ENCODE measurements at places on chromosomes 12 and 14.

- DNase-seq: no peak
Measured at GRCh38 chr14:58796242-58797009, 158.7 kb downstream of the DACT1 start.

DNA sequence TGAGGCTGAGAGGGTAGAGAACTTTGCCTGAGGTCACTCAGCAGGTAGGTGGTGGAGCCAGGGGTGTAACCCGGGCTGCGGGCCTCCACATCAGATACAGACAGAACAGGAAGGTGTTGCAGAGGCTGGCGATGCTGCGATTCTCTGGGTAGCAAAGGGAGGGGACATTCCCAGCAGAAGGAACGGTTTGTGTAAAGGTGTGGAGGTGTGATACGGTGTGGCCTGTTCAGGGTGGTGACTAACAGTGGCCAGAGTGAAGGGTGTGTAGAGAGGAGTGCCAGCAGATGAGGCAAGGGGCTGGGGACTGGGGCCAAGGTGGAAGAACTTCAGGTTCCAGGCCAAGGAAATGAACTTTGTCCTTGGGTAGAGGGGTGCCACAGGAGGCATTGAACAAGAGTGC is 18.2 kb upstream of the FAIM2 start:
- DNase-seq: no peak

DNA sequence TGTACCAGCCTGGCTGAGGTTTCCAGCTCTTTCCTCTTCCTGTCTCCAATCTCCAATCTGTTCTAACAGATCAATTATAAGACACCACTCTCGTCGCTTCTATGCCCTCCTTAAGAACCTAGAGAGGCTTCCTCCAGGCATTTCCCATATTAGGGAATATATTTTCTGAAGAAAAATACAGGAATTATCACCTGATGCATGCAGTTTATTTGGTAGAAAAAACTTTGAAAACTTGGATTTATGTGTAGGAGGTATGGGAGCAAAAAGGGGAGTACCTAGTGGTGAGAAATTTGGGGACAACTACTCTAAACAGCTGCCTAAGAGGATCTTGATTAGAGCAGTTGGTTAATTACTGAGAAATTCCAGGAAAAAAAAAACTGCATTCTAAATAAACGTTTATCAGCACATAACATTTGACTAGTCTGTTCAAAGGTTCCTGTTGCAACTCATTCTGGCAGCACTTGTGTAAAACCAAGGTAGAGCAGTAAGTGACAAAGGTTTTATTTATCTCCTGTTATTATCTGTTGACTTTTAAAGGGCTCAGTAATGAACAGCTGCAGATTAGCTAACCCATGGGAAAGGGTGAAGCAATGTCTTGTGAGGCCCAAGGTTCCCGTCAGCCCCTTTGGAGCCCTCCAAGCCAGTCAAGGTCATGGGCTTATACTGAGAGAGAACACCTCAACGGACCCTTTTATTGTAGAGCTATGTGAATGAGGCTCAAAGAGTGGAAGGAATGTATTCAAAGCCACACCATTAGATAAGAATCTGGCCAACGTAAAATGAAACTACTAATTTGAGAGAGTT is 36.4 kb upstream of the NR1H4 start:
- no peak for DNase-seq

- no peak for DNase-seq
Measured at GRCh38 chr12:15644700-15645099, 144.5 kb downstream of the EPS8 start.

GRCh38 chr12:126038434-126038833 is 973.2 kb downstream of the AACS start:
- no peak for DNase-seq

DNA sequence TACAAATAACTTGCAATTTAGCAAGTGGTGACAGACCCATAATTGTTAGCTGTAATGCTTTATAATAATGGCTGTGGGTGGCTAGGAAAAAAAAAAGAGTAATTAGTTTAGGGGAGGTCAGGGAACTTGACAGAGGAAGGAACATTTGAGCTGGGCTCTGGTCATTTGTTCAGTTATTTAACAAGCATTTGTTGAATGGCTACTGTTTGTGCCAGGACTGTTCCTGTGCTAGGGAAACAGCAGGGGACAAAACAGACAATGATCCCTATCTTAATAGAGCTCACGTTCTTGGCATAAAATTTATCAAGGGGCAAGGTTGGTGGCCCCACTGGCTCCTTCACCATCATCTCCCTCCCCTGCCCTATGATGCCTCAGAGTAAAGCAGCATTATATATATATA is 18.5 kb downstream of the CHST11 start:
- no peak for DNase-seq

DNA sequence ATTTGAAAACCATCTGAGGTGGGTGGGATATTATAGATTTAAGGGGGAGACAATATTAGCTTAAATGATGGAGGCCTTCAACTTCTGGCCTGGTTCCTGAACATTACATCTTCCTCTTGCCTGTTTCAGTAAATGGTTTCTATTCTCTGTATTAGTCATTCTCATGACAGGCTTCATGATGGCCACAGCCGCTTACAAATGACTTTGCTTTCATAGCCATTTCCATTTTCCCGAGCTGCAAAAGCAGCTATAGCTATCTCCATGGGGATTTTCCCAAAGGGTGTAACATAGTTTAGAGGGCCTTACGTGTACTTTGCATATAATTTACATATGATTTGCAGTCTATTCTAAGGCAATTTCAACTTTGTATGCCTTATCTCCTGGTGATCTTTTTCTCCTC is 121.8 kb downstream of the NRXN3 start:
- no peak for DNase-seq

GRCh38 chr14:104150136-104151025 is 12.0 kb downstream of the KIF26A start:
- DNase-seq: no peak

GRCh38 chr14:63091394-63091996 is 46.2 kb upstream of the KCNH5 start:
- no peak for DNase-seq

DNA sequence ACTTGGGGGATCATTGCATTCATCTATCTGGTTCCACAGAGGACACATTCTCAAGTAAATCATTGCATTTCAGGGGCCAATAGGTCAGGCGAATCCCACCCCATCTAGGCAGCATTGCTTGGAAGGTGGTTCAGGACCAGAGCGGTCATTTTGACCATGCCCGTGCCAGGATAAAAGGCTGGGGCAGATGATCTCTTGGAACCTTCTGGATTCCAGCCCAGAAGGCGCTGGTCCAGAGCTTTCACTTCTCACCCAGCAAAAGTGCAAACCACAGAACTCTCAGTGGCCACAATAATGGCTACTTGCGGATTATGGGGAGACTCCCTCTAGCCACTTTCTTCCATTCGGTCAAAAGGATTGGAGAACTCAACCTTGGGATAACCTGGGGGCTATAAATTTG is 595 bp upstream of the KRT85 start:
- no peak for DNase-seq

DNA sequence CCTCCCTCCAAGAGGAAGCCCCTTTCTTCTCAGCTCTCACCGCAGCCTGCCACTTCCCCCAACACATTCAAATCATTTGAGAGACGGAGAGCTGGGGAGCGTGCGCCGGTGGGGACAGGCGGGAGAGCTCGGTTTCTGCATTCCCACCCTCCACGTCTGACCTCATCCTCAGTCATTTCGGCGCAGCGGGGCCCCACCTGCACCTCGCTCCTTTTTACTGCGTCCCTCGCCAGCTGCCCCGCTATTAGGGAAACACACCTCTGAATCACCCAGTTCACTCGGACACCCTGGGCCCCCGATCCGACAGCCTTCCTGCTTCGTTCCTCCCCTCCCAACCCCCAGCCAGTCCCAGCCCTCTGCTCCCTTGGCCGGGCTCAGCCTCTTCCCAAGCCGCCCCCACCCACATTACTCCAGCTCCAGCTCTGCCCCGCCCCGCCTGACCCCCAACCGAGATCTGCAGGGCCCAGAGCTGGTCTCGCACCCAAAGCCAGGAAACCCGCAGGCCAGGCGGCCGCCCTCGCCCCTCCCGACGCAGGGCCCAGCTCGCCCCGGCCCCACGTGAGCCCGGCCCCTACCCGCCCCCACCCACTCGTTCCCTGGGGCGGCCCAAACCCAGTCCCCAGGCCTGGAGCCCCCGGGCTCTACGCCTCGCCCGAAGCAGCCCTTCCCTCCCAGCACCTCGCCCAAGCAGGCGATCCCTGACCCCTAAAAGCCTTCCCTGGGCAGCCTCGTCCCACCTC is 783 bp downstream of the CORO1C start:
- DNase-seq: peak; percentile 43

DNA sequence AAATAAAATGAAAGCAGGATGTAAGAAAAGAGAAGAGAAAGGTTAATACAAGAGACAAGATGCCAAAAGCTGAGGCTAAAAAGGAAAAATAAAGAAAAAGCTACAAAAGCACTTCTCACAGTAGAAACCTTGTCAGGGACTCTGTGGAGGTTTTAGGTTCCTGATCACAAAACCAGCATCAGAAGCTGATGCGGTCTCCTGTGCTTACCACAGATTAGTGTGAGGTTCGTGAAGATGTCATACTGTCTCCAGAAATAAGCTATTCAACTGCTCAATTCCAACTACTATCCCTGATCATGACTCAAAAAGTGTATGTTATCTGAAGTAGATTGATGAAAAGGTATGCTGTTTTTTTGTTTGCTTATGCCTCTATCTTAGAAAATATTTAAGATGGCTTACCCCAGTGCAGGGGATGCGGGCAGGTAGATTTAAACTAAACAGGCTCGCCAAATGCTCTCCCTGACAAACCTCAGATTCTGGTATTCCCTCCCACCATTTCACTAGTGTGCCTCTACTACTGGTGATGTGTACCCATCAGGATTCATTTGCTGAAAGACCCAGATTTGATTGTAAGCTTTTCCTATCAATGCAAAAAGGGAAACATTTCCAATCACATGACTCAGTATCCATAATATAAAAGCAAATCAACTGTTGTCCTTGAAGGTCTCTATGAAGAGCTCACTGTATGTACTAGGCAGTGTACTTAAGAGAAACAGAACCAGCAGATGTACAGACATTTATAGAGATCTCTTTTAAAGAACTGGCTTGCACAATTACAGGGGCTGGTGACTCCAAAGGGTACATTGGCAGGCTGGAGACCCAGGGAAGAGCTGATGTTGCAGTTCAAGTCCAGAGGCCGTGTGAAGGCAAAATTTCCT is 169.5 kb upstream of the FOXN3 start:
- no peak for DNase-seq

GRCh38 chr12:30847259-30847658 is 79.3 kb upstream of the TSPAN11 start:
- peak; percentile 40 for DNase-seq

DNA sequence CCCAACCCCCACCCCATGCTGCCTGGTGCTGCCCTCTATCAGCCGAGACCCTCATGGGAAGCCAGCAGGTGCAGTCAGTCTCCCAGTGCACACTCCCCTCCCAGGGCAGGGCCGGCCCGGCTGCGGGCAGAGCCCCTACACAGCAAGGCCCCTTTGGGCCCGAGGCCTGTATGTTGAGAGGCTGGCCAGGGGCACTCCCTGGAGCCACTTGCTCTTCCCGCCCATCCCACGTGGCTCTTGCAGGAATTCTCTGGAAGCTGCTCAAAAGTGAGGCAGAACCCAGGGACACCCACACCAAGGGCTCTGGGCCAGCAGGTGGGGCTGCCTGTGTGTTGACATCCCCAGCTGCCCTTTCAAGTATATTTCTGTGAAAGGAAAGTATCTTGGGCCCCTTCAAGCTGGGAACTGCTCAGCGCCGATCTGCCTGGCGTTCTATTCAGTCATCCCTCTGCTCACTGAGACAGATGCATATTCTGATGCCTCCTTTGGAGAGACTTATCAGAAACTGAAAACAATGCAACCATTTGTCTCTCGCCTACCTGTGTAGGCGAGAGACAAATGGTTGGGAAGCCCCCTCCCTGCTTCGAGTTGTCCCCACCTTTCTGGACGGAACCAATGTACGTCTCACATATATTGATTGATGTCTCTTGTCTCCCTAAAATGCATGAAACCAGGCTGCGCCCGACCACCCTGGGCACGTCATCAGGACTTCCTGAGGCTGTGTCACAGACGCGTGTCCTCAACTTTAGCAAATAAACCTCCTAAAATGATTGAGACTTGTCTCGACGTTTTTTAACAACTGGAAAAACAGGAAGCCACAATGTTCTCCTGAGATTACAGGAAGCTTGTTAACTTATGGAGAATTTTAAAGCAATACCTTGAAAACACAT is 6.0 kb downstream of the GPR132 start:
- no peak for DNase-seq

DNA sequence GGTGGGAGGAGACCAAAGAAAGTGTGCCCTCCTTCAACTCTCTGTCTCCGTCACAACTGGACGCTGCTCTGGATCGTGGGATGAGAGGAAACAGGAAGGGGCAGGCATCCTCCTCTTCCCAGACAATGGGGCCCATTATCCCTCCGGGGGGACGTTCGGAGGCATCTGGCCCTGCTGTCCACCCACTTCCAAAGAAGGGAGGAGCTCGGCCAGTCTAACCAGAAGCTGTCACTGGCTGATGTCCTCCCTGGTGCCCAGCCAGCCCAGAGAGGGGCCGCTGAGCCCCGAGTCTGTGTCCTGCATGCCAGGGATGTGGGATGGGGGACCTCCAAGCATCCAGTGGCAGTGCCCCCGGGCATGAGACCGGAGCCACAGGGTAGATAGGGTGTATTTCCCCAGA is 39.8 kb upstream of the MEG3 start:
- DNase-seq: no peak

- DNase-seq: no peak
Measured at GRCh38 chr14:90722590-90722989, 93.6 kb downstream of the TTC7B start.

- DNase-seq: no peak
Measured at GRCh38 chr14:104098272-104099095, 13.0 kb downstream of the ASPG start.

DNA sequence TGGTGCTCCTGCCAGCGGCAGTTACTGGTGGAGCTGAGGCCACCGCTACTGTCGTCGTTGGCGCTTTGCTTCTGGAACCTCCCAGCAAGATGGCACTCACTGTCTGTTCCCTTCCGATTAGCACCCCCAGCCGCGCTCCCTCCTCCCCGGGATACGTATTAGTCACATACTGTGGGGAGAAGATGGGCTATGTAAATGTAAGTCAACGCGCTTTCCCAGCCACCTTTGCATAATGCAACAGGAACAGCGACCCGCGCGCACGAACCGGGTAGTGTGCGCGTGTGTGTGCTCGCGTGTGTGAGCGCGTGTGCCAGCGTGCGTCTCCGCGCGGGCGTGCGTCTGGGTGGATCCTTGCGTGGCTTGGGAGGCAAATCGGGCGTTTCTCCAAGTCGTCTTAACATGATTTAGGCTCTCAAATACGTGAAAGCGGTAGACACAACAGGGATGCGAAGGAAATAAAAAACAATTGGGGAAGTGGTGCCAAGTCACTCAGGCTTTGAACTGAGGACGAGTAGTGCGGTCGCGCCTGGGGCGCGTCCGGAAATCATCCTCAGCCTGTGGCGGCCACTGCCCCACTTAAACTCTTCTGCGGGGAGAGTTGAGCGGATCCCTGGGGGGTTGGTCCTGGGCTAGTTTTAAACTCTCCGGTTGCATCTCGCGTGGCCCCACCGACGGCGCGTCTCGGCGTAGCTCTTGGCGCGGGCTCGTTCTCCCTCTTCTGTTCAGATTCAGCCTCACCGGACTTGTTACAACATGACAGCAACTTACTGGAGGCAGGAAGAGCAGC is 1.8 kb downstream of the FLRT2 start:
- DNase-seq: no peak

GRCh38 chr12:74370608-74371216 is 166.9 kb upstream of the ATXN7L3B start:
- DNase-seq: no peak

Data from stromal cell of bone marrow (primary cell).